ENCODE measurements at places on chromosomes 3 and 15. TPM values are rescaled to one million over a fixed set of nuclear protein-coding genes. Genes with fewer than 3 reads are reported as not detected.
A peak's percentile ranks its signal among the peaks of the same experiment; 100 is the strongest.

DNA sequence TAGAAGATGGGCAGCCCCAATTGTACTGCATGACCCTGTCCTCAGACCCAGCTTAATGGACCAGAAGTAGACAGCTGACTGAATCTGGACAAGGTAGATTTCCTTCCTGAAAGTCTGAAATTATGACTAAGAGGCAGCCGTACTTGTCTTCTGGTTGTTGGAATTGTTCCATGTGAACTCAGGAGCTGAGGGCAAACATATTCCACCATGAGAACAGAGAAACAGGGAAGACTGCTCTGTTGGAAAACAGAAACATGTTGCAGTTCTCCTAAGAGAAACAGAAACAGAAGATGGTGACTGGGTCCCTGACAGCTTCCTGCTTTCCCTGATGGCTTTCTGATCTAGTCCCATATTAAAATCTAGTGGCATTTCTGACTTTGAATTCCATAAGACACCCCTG lies 24.1 kb downstream of the POPDC2 start:
- peaks cover 20% of the 10 kb centered on the region for H3K4me1 ChIP-seq
- no peak for DNase-seq
- H3K4me3 ChIP-seq, result no peak overlapping the region
- no peaks in the 10 kb centered on the region for H3K36me3 ChIP-seq

GRCh38 chr3:190429681-190430080 lies 20.0 kb downstream of the TMEM207 start:
- no peak overlapping the region for H3K27ac ChIP-seq
- H3K4me1 ChIP-seq, result no peaks in the 10 kb centered on the region
- DNase-seq, result no peak
- H3K4me3 ChIP-seq, result no peak overlapping the region
- H3K36me3 ChIP-seq, result no peaks in the 10 kb centered on the region

- no peaks in the 10 kb centered on the region for H3K36me3 ChIP-seq
- no peaks in the 10 kb centered on the region for H3K4me1 ChIP-seq
- no peaks in the 10 kb centered on the region for H3K27me3 ChIP-seq
- H3K4me3 ChIP-seq, result no peak overlapping the region
- no peak for DNase-seq
- no peak overlapping the region for H3K27ac ChIP-seq
These were observed 129.2 kb upstream of the LRIG1 start for GRCh38 chr3:66629982-66630368.

- H3K36me3 ChIP-seq, result no peaks in the 10 kb centered on the region
- peaks cover 3% of the 10 kb centered on the region for H3K4me1 ChIP-seq
- DNase-seq, result no peak
- no peaks in the 10 kb centered on the region for H3K27me3 ChIP-seq
- H3K4me3 ChIP-seq, result no peak overlapping the region
- H3K27ac ChIP-seq, result no peak overlapping the region
These were observed 346.9 kb downstream of the PLCL2 start for GRCh38 chr3:17231537-17232261.

The KNL1 gene
- total RNA-seq, result 9.7 TPM

The GCNT3 gene
- not detected for total RNA-seq

The MESP1 gene
- 0.37 TPM for total RNA-seq

GRCh38 chr3:16514021-16514700 lies 662 bp upstream of the RFTN1 start:
- H3K27me3 ChIP-seq, result no peaks in the 10 kb centered on the region
- H3K4me1 ChIP-seq, result peaks cover 64% of the 10 kb centered on the region
- DNase-seq, result no peak
- H3K4me3 ChIP-seq, result peak overlapping the region; percentile 74
- peak overlapping the region; percentile 93 for H3K27ac ChIP-seq

GRCh38 chr3:69803681-69804270 lies 64.5 kb downstream of the MITF start:
- no peak for DNase-seq
- H3K27me3 ChIP-seq, result no peaks in the 10 kb centered on the region
- H3K36me3 ChIP-seq, result no peaks in the 10 kb centered on the region
- H3K4me1 ChIP-seq, result no peaks in the 10 kb centered on the region
- no peak overlapping the region for H3K27ac ChIP-seq
- H3K4me3 ChIP-seq, result no peak overlapping the region

- no peak for DNase-seq
- H3K36me3 ChIP-seq, result no peaks in the 10 kb centered on the region
- no peaks in the 10 kb centered on the region for H3K4me1 ChIP-seq
- no peaks in the 10 kb centered on the region for H3K27me3 ChIP-seq
- H3K27ac ChIP-seq, result no peak overlapping the region
These were observed 41.4 kb downstream of the SSUH2 start for GRCh38 chr3:8603115-8603710.

The CLEC3B gene
- 0.99 TPM for total RNA-seq

GRCh38 chr15:52290329-52290728 lies 5.3 kb downstream of the MYO5C start:
- peaks cover 8% of the 10 kb centered on the region for H3K27me3 ChIP-seq
- no peak overlapping the region for H3K4me3 ChIP-seq
- H3K27ac ChIP-seq, result no peak overlapping the region
- no peaks in the 10 kb centered on the region for H3K36me3 ChIP-seq
- peaks cover 6% of the 10 kb centered on the region for H3K4me1 ChIP-seq

- DNase-seq, result no peak
- H3K4me1 ChIP-seq, result no peaks in the 10 kb centered on the region
- H3K4me3 ChIP-seq, result no peak overlapping the region
- no peaks in the 10 kb centered on the region for H3K36me3 ChIP-seq
- no peaks in the 10 kb centered on the region for H3K27me3 ChIP-seq
These were observed 800.7 kb downstream of the ROBO1 start for GRCh38 chr3:78967061-78967460.

The SLC35A5 gene
- 9.7 TPM for total RNA-seq
